Stimulated activated CD4-positive, alpha-beta T cell treated with anti-CD3 and anti-CD28 coated beads, Interleukin-4, amount 100 ng/mL, for 4 hours (primary cell): ENCODE measurements at places on chromosomes 3 and 15.
A peak's percentile ranks its signal among the peaks of the same experiment; 100 is the strongest.

GRCh38 chr3:195556390-195556789, 13.3 kb upstream of the PPP1R2 start:
- DNase-seq = no peak

DNA sequence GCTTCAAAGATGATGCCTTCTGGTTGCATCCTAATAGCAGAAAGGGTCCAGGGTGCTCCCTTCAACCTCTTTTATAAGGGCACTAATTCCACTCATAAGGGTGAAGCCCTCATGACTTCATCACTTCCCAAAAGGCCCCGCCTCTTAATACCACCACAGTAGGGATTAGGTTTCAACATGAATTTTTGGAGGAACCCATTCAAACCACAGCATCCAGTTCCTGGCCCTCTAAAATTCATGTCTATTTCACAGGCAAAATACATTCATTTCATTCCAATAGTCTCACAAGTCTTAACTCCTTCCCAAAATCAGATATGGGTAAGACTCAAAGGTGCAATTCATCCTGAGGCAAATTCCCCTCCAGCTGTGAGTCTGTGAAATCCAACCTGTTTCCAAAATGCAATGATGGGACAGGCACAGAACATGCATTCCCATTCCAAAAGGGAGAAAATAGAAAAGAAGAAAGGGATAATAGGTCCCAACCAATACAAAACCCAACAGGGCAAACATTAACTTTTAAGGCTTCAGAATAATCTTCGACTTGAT, 124.0 kb downstream of the ATP1B3 start:
- DNase-seq = no peak

DNA sequence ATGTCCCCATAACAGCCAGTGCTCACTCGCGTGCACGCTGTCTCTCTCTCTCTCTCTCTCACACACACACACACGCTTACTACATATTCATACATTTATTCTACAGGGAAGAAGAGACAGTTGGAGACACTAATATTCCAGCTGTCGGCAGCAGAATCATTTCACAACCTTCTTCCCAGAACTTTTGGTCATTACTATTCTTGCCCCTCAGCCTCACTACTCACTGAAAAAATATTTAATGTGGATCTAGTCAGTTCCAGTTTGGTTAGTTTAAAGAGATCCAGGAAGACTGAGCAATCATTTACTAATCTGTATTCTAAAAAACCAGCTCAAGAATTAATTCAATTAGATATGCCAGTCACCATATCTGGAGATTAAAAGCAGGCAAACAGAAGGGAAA, 394.9 kb downstream of the PTPRG start:
- no peak for DNase-seq

DNA sequence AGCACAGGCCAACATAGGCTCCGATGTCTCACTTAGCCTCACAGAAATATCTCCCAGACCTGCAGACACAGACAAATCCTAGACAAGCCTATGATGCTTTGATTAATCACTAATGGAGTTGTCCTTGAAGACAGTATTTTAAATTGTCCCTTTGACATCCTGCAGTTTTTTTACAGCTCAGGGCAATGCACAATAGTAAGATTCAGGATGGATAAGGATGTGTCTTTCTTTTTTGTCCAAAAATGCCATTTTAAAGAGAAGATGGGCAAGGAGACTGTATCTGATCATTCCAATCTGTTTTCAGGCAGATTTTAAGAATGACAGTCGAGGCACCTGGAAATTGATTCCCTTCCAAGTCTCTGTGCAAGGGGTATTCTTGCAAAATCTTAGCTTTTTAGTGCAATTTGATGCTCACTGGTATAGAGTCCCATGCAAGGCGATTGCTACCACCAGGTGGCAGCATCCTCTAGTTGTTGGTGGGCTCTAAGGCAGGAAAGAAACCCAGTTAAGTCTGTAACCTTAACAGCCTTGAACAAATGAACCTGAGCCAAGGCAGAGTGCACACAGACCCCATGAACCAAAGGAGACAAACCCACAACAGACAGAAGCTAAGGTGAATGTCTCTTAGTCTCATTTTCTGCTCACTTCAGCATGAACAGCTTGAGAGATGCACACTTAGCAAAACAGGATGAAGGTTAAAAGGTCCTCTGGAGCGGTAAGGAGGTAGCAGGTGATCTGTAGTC, 51.2 kb upstream of the MINAR1 start:
- peak; percentile 75 for DNase-seq

- no peak for DNase-seq
These were observed 25.0 kb downstream of the TMPRSS7 start for GRCh38 chr3:112059497-112059896.

- DNase-seq = no peak
These were observed 89.5 kb upstream of the MANF start for GRCh38 chr3:51295625-51296024.

DNA sequence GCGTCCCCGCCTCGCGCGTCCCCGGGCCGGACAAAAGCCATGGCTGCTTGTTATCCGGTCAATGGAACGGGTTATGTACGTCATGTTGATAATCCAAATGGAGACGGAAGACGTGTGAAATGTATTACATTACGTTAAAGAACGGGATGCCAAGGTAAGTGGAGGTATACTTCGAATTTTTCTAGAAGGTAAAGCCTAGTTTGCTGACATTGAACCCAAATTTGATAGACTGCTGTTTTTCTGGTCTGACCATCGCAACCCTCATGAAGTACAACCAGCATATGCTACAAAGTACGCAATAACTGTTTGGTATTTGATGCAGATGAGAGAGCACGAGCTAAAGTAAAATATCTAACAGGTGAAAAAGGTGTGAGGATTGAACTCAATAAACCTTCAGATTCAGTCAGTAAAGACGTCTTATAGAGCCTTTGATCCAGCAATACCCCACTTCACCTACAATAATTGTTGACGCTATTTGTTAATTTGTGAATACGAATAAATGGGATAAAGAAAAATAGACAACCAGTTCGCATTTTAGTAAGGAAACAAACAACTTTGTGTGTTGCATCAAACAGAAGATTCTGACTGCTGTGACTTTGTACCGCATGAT, 19.8 kb downstream of the WDR73 start:
- no peak for DNase-seq

GRCh38 chr15:26806151-26806550, 33.3 kb upstream of the GABRB3 start:
- no peak for DNase-seq

DNA sequence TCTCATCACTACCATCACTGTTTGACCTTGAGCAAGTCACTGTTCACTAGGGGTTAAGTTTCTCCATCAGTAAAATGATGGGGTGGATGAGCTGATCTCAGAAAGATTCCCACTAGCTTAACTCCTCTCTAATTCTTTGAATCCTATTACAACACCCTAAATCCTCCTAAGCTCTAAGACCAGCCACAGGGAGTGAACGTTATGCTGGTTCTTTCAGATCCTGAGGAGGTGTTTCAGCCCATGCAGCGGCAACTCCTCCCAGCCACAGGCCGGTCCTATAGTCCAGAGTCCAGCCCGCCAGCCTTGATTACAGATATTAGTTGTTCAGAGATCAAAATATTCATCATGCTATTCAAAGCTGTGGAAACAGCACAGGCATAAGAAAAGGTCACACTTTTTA, 15.1 kb downstream of the MB21D2 start:
- DNase-seq = no peak

DNA sequence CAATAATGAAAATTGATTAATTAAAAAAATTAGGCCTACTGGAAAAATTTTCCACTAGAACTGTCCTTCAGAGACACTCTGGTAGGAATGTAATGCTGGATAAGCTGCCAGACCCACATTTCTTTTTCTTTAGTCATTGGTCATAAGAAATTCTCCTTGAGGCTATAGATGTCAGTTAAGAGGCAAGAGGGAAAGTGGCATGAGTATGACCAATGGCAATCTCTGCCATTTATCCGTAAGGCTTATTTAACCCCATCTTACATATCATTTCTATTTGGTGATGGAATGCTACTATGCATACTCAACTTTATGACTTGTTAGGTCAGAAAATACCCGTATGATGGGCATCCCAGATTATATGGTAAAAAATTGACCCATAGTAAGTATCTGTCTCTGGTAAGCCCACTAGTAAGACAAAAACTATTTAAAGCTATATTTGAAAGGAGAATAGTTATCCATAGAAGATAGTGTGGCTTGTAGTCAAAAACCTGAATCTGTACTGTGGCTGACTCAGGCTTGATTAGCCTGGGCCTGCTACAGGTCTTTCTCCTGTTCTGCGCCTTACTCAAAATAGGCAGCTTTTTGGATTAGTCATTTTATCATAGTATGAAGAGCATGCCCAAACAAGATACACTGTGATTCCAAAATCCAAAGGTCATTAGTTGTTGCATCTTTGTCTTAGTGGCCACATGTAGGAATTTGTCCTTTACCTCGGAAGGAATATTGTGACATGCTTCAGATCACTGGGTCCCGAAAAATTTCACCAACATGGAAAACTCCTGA, 314.7 kb downstream of the PYDC2 start:
- no peak for DNase-seq

DNA sequence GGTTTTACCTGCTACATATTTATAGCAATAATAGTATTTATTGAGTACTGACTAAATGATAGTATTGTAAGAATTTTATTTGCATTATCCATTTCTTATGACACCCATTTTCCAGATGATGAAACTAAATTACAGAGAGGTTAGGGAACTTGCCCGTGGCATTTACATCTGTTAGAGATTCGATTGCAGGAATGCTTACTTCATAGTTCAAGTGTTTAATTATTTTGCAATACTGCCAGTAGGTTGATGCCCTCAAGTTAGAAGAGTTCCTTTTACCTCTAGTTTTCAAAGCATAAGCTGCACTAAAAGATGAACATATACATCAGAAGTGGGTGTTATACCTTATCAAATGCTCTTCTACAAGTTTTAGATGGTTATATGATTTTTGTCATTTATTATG, 362.8 kb upstream of the RGMA start:
- no peak for DNase-seq

GRCh38 chr3:71132995-71133730, 450.4 kb downstream of the FOXP1 start:
- no peak for DNase-seq

- DNase-seq = peak; percentile 35
These were observed 627 bp downstream of the DUSP7 start for GRCh38 chr3:52055537-52056351.

DNA sequence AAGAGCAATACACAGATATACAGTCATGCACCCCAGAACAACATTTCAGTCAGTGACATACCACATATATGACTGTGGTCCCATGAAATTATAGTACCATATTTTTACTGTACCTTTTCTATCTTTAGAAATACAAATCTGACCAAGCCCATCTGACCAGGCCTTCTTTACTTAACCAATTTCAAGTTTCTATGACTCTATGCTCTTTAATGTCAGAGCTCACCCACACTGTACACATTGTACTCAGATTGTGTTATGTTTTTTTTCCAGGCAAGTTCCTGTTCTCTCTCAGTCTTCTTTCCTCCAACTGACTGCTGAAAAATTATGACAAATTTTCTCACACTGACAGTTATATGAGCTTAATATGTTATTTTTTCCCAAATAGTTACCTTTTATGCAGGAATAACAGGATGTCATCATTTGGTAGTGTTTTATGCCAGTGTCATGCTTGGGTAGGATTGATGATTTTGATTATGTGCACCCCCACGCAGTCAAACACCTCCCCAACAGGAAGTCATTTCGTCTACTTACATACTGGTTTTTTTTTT, 8.0 kb upstream of the CBLB start:
- no peak for DNase-seq

DNA sequence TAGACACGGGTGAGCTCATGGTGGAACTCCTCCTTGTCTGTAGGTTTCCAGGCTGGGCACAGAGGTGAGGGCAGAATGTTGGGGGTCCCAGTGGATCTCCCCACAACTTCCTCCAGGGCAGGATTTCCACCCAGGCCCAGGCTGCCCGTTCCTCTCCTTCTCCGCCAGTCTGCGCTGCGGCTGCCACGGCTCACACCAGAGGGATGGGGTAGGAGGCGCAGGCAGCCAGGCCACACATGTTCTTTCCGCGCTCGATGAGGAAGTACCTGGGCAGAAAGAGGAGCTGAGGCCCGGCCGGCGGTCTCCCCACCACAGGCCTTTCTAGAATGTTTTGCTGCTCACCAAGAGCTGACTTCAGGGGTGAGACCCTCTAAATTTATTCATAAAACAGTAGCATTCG, 22.9 kb downstream of the CTSH start:
- DNase-seq = no peak

- DNase-seq = no peak
These were observed 5.7 kb downstream of the HMG20A start for GRCh38 chr15:77426377-77426776.

DNA sequence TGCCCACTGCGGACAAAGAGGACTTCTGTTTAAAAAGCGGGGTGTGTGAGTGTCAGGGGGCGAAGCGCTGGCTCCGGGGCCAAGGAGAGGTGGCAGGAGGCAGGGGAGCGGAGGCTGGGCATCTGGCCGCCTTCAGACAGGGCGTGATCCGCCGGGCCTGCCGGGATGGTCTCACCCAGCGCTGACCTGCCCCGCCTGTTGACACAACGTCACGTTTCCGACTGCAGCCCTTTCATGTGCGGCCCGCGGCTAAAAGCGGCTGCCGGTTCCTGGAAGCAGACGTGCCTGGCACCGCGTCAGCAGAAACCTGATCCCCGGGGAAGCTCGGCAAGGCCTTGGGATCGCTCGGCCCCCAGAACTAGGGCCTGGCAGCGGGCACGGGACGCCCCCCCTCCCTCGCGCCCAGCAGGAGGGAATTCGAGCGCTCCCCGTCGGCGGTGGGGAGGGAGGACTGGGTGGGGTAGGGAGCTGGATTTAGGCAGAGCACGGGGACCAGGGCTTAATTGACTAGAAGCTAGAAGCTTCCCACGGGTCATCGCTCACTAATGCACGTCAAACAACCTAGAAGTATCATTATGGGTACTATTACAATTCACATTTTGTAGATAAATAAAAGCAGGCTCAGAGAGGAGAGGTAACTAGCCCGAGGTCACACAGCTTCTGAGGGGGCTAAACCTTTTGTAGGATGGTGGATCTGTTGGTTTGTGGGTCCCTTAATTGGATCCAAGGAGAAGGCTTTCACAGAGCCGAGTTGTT, 7.7 kb downstream of the BHLHE40 start:
- DNase-seq = peak; percentile 42

- DNase-seq = no peak
These were observed 1047.0 kb downstream of the TUSC7 start for GRCh38 chr3:117756563-117756962.
